Keratinocyte (primary cell): ENCODE measurements at places on chromosomes 2 and 18. TPM values are rescaled to one million over a fixed set of nuclear protein-coding genes. Genes with fewer than 3 reads are reported as not detected.

DNA sequence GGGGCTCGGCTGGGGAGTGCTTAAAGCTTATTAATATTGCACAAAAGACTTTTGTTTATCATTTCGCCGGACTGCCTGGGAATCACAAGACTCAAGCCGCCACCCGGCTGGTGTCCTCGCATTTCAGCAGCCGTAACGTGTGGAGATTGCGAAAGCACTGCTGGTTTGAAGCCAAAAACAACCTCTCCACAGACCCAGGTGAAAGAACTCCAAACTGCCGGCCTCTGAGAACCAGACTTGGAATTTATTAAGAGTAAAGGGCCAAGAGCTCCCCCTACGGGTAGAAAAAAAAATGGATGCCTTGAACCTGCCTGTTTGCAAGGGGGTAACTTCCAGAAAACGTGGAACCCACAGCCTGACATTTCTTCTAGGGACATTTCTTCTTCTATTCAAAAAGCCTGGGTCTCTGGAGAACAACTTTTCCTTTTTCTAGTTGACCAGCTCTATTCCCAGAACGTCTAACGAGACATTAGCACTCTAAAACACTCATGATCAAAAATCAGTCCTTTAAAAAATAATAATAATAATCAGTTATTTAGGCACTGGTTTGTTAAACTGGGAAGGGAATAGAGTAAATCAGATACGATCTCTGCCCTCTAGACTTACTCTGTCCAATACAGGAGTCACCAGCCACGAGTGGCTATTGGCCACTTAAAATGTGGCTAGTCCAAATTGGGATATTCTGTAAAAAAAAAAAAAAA is 216.3 kb downstream of the C1D start:
- H3K27me3 ChIP-seq: no peaks in the 10 kb centered on the region
- H3K4me1 ChIP-seq: peaks cover 4% of the 10 kb centered on the region
- H3K36me3 ChIP-seq: no peaks in the 10 kb centered on the region
- H3K4me3 ChIP-seq: peak overlapping the region; percentile 8
- H3K27ac ChIP-seq: no peak overlapping the region
- DNase-seq: peak; percentile 73

- H3K27ac ChIP-seq: no peak overlapping the region
- no peak for DNase-seq
- H3K4me3 ChIP-seq: no peak overlapping the region
- no peaks in the 10 kb centered on the region for H3K36me3 ChIP-seq
- H3K4me1 ChIP-seq: no peaks in the 10 kb centered on the region
- H3K27me3 ChIP-seq: no peaks in the 10 kb centered on the region
Measured at GRCh38 chr18:26103579-26103978, 13.2 kb upstream of the SS18 start.

DNA sequence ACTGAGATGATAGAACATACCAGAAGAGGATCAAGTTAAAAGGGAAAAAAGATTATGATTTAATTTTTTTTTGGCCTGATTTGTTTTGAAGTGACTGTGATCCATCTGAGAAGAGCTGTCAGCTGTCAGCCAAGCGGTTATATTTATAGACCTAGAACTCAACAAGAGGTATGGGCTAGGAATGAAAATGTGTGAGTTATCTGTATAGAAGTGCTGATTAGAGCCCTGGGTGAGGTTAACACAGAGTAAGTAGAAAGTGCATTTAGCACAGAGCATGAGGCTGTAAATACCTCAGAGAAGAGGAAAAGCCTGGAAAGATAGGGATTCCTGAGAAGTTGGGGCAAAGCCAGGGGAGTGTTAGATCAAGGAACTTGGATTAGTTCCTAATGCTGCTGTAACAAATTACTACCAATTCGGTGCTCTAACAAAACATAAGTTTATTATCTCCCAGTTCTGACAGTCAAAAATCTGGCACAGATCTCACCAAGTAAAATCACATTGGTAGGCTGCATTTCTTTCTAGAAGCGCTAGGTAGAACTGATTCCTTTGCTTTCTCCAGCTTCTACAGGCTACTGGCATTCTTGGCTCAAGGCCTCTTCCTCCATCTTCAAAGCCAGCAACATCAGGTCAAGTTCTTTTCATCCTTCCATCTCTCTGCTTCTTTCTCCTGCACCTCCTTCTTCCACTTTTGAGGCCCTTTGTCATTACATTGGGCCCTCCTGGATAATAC is 197.4 kb upstream of the SPHKAP start:
- H3K4me1 ChIP-seq: no peaks in the 10 kb centered on the region
- DNase-seq: no peak
- H3K36me3 ChIP-seq: no peaks in the 10 kb centered on the region
- no peak overlapping the region for H3K4me3 ChIP-seq
- H3K27me3 ChIP-seq: no peaks in the 10 kb centered on the region

GRCh38 chr2:215602997-215603396 is 167.1 kb upstream of the FN1 start:
- no peak overlapping the region for H3K4me3 ChIP-seq
- no peaks in the 10 kb centered on the region for H3K36me3 ChIP-seq
- no peak for DNase-seq
- H3K27ac ChIP-seq: no peak overlapping the region
- no peaks in the 10 kb centered on the region for H3K4me1 ChIP-seq

GRCh38 chr2:18454692-18455235 is 105.7 kb downstream of the RDH14 start:
- H3K27me3 ChIP-seq: no peaks in the 10 kb centered on the region
- H3K4me1 ChIP-seq: no peaks in the 10 kb centered on the region
- no peaks in the 10 kb centered on the region for H3K36me3 ChIP-seq
- no peak overlapping the region for H3K4me3 ChIP-seq

The HOXD13 gene
- not detected in 3 replicates for polyA plus RNA-seq

The UGT1A8 gene
- 0.41 to 0.64 TPM (median 0.63 TPM) in 3 replicates for polyA plus RNA-seq

The TMEFF2 gene
- not detected in 3 replicates for polyA plus RNA-seq
